ENCODE measurements at places on chromosomes 3 and 15.

DNA sequence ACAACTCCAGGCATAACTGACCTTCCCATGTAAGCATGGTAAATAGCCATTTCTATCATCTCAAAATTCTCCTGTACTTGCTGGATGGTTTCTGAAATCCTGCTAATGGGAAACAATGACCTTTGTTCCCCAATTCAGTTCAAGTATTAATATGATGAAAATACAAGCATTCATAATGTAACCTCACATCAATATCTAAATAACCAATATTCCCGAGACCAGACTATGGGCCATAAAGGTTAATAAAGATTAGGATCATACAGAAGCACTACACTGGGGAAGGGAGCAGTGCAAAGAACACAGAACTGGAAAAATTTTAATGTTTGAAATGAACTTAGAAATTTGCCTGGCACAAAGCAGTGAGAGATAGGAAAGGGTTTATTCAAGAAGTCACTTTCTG, 151.3 kb upstream of the SETMAR start:
- DNase-seq = no peak
- no peak overlapping the region for H3K4me3 ChIP-seq

- DNase-seq = no peak
- no peaks in the 10 kb centered on the region for H3K27me3 ChIP-seq
- H3K27ac ChIP-seq = no peak overlapping the region
- H3K4me1 ChIP-seq = no peaks in the 10 kb centered on the region
These were observed 125.4 kb upstream of the MELTF start for GRCh38 chr3:197155046-197155445.

GRCh38 chr3:109363634-109364033, 26.3 kb upstream of the DPPA4 start:
- H3K27me3 ChIP-seq = no peaks in the 10 kb centered on the region
- no peak overlapping the region for H3K4me3 ChIP-seq
- no peak for DNase-seq
- no peaks in the 10 kb centered on the region for H3K36me3 ChIP-seq

GRCh38 chr3:39127269-39127907, 19.9 kb downstream of the TTC21A start:
- no peaks in the 10 kb centered on the region for H3K36me3 ChIP-seq
- peaks cover 15% of the 10 kb centered on the region for H3K27me3 ChIP-seq
- peaks cover 25% of the 10 kb centered on the region for H3K4me1 ChIP-seq
- peak overlapping the region; percentile 17 for H3K27ac ChIP-seq
- peak overlapping the region; percentile 40 for H3K4me3 ChIP-seq
- DNase-seq = peak; percentile 32

DNA sequence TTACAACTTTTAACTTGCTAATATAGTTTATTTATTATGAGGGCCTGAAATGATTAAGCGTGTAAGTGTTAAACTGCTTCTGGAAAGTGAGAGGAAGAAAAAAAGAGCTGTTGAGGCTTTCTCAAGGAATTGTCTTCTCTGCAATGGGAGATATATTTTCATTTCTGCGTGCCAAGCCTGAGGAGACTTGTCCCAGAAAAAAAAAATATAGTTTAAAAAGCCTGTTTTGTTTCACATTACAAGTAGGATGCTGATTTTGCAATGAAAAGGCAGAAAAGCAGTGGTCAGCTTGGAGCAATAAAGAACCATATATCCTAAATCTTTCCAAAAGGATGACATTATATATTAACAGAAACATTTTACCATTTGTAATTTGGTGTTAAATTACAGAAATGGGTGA, 115.5 kb downstream of the GMNC start:
- no peaks in the 10 kb centered on the region for H3K4me1 ChIP-seq
- peaks cover 3% of the 10 kb centered on the region for H3K27me3 ChIP-seq
- DNase-seq = no peak
- no peaks in the 10 kb centered on the region for H3K36me3 ChIP-seq

- no peaks in the 10 kb centered on the region for H3K36me3 ChIP-seq
- no peak overlapping the region for H3K27ac ChIP-seq
- DNase-seq = no peak
- H3K4me1 ChIP-seq = no peaks in the 10 kb centered on the region
- H3K4me3 ChIP-seq = no peak overlapping the region
- no peaks in the 10 kb centered on the region for H3K27me3 ChIP-seq
These were observed 110.4 kb upstream of the PLAAT1 start for GRCh38 chr3:193130576-193130975.

- no peak for DNase-seq
- no peaks in the 10 kb centered on the region for H3K27me3 ChIP-seq
- H3K4me1 ChIP-seq = no peaks in the 10 kb centered on the region
- H3K4me3 ChIP-seq = no peak overlapping the region
- H3K27ac ChIP-seq = no peak overlapping the region
These were observed 93.8 kb downstream of the FHIT start for GRCh38 chr3:61157414-61157813.

DNA sequence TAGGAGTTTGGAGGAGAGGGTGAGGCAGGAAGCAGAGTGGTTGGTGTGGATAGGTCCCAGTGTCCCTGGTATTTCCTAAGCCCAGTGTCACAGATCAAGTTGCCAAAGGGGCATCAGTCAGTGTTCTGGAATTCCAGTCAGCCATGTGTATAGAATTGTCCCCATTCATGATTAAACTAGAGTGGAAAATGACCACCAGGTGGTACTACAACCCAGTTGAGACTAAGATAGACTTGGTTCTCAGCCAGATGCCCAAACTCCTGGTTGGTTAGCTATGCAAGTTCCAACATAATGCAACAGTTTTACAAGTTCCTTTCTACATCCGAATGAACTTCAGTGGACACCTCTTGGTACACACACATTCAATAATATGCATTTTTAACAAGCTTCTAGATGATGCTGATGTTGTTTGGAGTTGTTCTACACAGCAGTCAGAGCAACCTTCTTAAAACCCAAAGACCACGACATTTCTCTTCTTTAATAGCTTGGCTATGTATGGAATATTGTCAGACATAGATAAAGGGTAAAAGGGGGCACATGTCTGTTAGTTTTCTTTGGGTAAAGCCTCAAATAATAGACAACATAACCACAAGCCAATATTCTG, 8.4 kb upstream of the ATR start:
- no peaks in the 10 kb centered on the region for H3K36me3 ChIP-seq
- no peaks in the 10 kb centered on the region for H3K4me1 ChIP-seq
- H3K4me3 ChIP-seq = no peak overlapping the region
- no peak for DNase-seq
- no peak overlapping the region for H3K27ac ChIP-seq

DNA sequence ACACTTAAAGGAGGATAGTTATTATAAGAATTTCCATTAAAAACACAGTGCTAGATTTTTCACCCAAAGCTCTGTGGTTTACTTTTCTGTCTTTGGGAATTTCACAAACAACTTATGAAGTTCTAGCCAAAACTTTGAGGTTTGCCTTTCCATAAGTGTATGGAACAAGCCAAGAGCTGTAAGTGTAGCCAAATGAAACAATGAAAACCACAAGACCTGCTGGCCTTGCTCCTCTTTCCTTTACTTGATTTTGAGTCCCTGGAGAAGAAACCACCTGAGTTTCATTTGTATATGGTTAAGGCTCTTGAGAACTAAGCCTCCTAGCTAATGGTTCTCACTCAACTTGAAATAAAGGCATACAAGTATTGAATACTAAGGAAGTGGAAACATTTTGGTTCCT, 365.3 kb upstream of the EPHA3 start:
- H3K4me1 ChIP-seq = no peaks in the 10 kb centered on the region
- no peak for DNase-seq
- H3K27ac ChIP-seq = no peak overlapping the region
- no peak overlapping the region for H3K4me3 ChIP-seq
- H3K27me3 ChIP-seq = no peaks in the 10 kb centered on the region

GRCh38 chr3:84175449-84175848, 783.3 kb upstream of the CADM2 start:
- H3K36me3 ChIP-seq = no peaks in the 10 kb centered on the region
- H3K27me3 ChIP-seq = no peaks in the 10 kb centered on the region
- no peak overlapping the region for H3K4me3 ChIP-seq
- no peaks in the 10 kb centered on the region for H3K4me1 ChIP-seq

- H3K4me3 ChIP-seq = no peak overlapping the region
- DNase-seq = no peak
- no peaks in the 10 kb centered on the region for H3K4me1 ChIP-seq
- no peak overlapping the region for H3K27ac ChIP-seq
- no peaks in the 10 kb centered on the region for H3K36me3 ChIP-seq
These were observed 117.8 kb downstream of the CPNE4 start for GRCh38 chr3:131917006-131917405.

DNA sequence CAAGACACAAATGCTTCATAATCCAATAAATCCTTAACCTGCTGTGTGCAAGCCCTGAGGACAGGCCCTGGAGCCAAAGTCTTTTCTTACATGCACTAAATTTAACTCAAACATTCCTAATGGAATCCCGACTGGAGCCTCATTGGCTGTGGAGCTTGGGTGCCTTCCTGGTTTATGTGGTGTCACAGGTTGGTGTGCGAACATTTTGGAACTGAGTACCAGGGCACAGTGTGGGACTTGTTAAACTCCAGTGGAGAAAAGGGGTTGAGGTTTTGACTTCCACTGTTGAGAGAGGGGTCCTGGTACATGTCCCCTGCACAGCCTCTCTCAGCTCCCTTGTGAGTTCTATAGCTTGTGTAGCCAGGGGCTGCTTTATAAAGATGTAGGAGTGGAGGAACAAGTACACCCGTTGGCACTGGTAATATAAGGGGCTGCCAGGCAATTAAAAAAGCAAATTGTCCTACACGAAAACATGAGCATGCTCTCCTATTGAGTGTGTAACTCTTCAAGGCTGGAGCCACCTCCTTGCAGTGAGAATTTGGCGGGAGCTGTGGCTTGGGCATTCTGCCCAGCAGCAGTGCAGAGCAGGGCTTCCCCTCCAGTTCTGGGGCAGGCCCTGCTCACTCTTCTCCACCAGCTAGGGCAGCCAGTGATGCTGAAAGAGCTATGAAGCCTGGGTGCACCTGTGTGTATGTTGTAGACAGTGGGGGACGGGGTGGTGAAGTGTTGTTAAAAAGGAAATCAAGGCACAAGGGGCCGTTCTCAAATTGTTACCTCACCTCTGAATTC, 218.1 kb downstream of the CLSTN2 start:
- H3K4me1 ChIP-seq = no peaks in the 10 kb centered on the region

GRCh38 chr3:115436767-115437301, 186.5 kb upstream of the GAP43 start:
- no peak overlapping the region for H3K27ac ChIP-seq
- DNase-seq = no peak
- H3K36me3 ChIP-seq = no peaks in the 10 kb centered on the region
- no peak overlapping the region for H3K4me3 ChIP-seq
- H3K27me3 ChIP-seq = no peaks in the 10 kb centered on the region
- no peaks in the 10 kb centered on the region for H3K4me1 ChIP-seq

GRCh38 chr3:172030181-172030580, 9.2 kb upstream of the FNDC3B start:
- no peak for DNase-seq
- no peak overlapping the region for H3K4me3 ChIP-seq
- H3K27ac ChIP-seq = no peak overlapping the region
- no peaks in the 10 kb centered on the region for H3K27me3 ChIP-seq

DNA sequence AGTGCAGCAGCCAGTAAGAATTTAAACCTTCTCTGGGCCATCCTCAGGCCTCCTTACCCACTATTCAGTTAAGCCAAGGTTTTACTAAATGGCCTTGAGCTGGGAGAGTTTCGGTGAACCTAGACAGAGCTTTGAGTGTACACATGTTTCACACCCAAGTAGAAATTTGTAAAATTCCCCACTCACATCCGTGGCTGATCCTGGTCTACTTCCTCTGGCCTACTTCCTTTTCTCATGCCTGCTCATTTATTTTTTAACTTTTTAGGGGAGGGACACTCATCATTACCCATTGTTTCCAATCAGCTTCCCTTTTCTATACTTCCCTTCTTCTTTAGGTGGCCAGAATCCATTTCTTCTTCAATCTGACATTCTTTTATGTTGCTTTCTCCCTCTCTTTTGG, 7.6 kb downstream of the CX3CR1 start:
- peaks cover 21% of the 10 kb centered on the region for H3K4me1 ChIP-seq
- peaks cover 33% of the 10 kb centered on the region for H3K27me3 ChIP-seq
- DNase-seq = no peak
- no peak overlapping the region for H3K4me3 ChIP-seq
- H3K27ac ChIP-seq = no peak overlapping the region
- H3K36me3 ChIP-seq = no peaks in the 10 kb centered on the region

DNA sequence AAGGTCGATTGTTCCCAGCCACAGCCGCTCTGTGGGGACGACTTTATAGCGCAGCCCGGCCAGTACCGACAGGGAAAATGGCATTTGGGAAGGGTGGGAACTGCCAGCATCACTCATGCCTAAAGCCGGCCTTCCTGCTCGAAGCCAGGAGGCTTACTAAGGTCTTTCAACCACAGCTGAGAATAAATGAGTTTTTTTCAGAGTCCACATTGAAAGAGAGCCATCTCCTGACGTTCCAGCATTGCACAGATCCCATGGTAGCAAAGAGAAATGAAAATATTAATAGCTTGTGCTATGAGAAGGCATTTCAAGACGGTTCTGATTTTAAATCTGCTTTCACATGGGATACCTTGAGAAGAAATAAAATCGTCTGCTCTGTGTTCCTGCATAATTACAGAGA, 230.2 kb upstream of the IGF1R start:
- no peak for DNase-seq
- no peaks in the 10 kb centered on the region for H3K4me1 ChIP-seq
- H3K27ac ChIP-seq = no peak overlapping the region
- H3K27me3 ChIP-seq = peaks cover 23% of the 10 kb centered on the region
- H3K4me3 ChIP-seq = no peak overlapping the region

- H3K36me3 ChIP-seq = no peaks in the 10 kb centered on the region
- DNase-seq = no peak
- H3K4me3 ChIP-seq = no peak overlapping the region
- peaks cover 7% of the 10 kb centered on the region for H3K4me1 ChIP-seq
- H3K27me3 ChIP-seq = no peaks in the 10 kb centered on the region
These were observed 13.5 kb upstream of the APOD start for GRCh38 chr3:195597229-195597628.

DNA sequence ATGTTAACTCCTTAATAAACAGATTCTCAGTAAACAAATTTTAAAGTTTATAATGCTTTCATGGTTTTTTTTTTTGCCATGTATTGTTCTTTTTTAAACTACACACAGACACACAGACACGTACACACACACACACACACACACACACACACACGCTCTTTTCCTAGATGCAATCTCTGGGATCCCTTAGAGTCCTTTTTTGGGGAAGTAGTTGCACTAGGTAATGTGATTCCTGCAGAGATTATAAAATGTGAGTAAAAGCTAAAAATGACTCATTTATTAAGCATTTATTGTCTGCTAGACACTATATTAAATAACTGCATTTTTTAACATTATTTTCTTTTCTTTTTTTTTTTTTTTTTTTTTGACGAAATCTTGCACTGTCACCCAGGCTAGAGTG, 19.9 kb downstream of the NDUFB5 start:
- no peak overlapping the region for H3K27ac ChIP-seq
- no peak overlapping the region for H3K4me3 ChIP-seq
- H3K36me3 ChIP-seq = peaks cover 38% of the 10 kb centered on the region
- no peaks in the 10 kb centered on the region for H3K4me1 ChIP-seq
- H3K27me3 ChIP-seq = no peaks in the 10 kb centered on the region
- no peak for DNase-seq

DNA sequence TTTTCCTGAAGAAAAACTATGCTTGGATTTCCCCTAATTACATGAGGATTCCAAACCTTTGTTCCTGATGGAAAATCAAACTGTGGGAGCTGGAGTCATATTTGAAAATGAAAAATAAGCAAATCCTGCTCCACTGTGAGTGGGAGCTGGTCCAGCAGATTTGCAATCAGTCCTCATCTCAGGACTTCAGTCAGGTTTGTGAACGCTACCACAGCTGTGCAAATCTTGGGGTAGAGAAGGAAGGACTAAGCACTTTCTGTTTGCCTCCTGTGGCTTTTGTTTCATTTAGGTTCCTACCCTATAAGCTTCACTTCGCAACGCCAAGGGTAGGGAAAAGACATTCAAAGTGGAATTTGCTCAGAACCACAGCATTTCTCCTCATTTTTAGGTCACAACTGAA, 238.2 kb downstream of the TUSC7 start:
- H3K4me3 ChIP-seq = no peak overlapping the region
- no peaks in the 10 kb centered on the region for H3K4me1 ChIP-seq
- H3K36me3 ChIP-seq = no peaks in the 10 kb centered on the region
- no peak overlapping the region for H3K27ac ChIP-seq

All from activated naive CD8-positive, alpha-beta T cell treated with anti-CD3 and anti-CD28 coated beads, Interleukin-2, amount 10 ng/mL, durations not matched to agents 7 days and 5 days (primary cell).